Stomach (tissue), 19 donors: ENCODE measurements at places on chromosomes 3 and 15. TPM values are rescaled to one million over a fixed set of nuclear protein-coding genes. Genes with fewer than 3 reads are reported as not detected.

Gene RLBP1
- 0.13 TPM for polyA plus RNA-seq

Gene HIGD2B
- polyA plus RNA-seq: not detected

Gene VILL
- polyA plus RNA-seq: 202 TPM

Gene SEMA7A
- polyA plus RNA-seq: 1.7 TPM

DNA sequence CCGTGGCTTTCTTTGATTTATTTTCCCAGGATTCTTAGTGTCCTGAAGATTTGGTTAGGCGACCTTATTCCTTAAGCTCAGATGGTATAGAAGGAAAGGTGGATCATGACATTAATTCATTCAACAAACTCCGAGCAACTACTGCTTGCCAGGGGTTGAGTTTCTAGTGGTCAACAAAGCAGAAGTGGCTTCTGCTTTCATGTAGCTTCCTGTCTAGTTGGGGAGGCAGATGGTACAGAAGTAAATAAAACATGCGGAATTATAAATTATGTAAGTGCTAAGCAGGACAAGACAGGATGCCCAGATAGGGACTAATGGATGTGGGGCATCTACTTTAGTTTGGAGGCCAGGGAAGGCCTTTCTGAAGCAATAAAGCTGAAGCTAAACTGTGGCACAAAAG lies 15.6 kb downstream of the EEFSEC start:
- H3K27ac ChIP-seq: no peak overlapping the region
- no peak overlapping the region for H3K4me3 ChIP-seq
- no peaks in the 10 kb centered on the region for H3K4me1 ChIP-seq
- no peak for DNase-seq
- no peaks in the 10 kb centered on the region for H3K27me3 ChIP-seq
